ENCODE measurements at places on chromosomes 2 and 18.

DNA sequence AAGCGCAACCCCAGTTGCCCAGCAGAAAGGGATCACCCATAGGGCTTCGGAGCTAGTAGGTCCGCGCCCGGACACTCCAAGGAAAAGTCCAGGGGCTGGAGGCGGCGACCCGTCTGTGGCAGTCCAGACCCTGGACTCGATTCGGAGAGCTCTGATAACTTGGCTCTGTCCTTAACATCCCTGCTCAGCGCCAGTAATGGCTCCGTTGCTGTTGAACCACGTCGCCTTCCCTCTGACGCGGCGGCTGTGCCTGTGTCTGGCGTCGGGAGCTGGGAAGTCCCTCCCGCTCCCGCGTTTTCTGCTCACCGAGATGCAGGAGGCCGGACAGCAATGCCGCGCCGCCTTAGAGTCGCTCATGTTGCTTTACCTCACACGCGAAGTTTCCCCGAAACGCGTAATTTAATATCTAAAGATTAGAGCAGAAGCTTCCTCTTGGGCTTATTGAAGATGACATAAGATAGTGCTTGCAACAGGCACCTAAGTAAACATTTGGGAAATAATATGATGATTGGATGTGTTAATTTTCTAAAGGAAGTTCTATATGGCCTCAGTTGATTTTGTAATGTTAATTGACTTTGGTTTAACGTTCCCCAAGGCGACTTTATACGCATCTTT, 1.3 kb upstream of the ZBTB14 start:
- peak; percentile 82 for DNase-seq

- DNase-seq = no peak
Observed at GRCh38 chr18:7395566-7395965, 164.7 kb downstream of the LRRC30 start.

- DNase-seq = no peak
Observed at GRCh38 chr18:65822826-65823225, 72.0 kb downstream of the CDH7 start.

DNA sequence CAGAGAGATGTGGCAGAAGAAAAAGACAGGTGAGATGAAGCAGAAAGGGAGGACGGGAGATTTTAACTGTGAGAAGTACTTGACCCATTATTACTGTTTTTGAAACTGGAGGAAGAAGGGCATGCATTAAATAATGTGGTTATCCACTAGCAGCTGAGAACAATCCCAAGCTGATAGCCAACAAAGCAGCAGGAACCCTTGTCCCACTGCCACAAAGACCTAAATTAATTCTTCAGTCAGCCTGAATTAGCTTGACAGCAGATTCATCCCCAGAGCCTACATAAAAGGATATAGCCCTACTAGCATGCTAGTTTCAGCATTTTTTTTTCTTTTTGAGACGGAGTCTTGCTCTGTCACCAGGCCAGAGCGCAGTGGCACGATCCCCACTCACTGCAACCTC, 19.5 kb upstream of the REG3A start:
- DNase-seq = no peak

DNA sequence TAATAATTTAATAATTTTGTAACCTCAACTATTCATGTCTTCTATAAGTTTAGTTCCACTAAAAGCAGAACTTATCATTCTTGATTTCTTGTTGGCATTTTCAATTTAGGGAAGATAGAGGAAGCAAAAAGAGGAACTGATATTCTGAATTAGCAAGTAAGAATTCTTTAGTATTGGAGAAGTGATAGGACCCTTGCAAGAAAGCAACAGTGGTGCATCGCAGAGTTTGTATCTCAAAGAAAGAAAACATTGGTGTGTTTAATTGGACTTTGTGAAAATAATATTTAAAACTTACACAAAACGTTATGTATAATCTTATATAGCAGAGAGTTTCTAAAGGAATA, 36.5 kb upstream of the TNFRSF11A start:
- DNase-seq = no peak

GRCh38 chr2:38534746-38535403, 67.9 kb downstream of the HNRNPLL start:
- DNase-seq = no peak

DNA sequence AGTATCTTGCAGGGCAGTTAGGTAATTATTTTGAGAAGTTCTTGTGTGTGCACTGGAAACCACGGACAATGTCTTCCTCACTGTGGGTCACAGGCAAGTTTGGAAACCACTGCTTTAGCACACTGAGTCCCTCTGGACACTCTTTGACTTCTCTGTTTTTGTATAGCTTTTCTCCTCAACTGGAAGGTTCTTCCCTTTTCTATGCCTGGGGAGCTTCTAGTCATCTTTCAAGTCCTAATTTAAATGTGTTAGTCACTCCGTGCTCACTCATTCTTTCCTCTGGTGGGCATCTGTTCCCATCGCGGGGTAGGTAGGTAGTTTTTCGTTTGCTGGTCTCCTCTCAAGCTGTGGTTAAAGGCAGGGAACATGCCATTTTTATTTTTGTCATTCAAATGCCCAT, 32.1 kb downstream of the E2F6 start:
- DNase-seq = no peak

GRCh38 chr2:69013142-69013839, at the start of gene ANTXR1:
ANTXR1 (plus strand) TSS chr2:69013179; CDS start chr2:69013500, 321 bp downstream.
- peak; percentile 58 for DNase-seq

DNA sequence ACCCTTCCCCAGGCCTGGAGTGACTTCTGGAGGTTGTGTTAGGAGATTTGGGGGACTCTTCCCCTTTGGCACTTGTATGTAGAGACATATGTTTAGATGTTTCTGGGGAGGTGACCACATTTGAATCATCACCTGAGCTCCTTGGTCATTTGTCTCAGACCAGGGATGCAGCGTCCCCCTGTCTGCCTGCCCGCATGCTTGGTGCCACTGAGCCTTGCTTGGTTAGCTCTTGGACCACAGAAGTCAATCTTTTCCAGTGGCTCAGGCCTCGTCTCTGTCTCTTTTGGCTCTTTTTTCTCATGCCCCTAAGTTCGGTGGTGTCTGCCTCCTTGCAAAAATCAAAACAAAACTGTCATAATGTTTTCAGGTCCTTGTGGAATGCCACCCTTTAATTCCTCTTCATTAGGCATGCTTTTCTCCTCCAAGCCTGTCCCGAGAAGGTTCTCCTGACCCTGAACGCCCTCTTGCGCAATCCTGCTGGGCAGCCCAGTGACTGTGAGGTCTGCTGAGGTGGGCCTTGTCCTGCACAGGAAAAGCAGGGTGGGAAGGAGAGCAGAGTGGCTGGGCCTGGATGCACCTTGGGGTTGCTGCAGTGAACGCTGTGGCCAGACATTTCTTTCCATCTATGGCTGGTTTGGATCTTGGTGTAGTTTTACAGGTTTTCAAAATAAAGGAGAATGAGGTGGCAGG, 24.9 kb downstream of the GLI2 start:
- no peak for DNase-seq

DNA sequence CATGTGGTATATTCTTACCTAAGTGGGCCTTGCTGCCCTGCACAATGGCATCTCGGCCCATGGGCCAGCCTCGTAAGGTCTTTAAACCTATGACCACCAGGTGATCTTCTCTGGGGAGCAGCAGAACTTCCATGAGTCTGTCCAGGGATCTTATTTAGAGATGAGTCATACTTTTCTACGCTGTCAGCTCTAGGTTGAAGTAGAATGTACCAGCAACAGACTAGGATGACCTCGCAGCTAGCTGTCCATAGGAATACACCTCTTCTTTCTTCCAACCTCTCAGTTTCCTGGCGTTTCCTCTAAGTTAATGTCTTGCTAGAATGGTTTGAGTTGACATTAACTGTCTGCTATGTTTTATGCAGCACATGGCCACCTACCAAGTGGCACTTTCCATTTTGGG, 15.6 kb upstream of the CXCR4 start:
- no peak for DNase-seq

- no peak for DNase-seq
Observed at GRCh38 chr2:101830555-101830954, 133.0 kb downstream of the MAP4K4 start.

GRCh38 chr2:68689553-68690537, 44.8 kb upstream of the ARHGAP25 start:
- no peak for DNase-seq

GRCh38 chr18:44687421-44687820, 6.7 kb downstream of the SETBP1 start:
- DNase-seq = no peak

- DNase-seq = no peak
Observed at GRCh38 chr2:77512507-77512906, 9.7 kb downstream of the LRRTM4 start.

DNA sequence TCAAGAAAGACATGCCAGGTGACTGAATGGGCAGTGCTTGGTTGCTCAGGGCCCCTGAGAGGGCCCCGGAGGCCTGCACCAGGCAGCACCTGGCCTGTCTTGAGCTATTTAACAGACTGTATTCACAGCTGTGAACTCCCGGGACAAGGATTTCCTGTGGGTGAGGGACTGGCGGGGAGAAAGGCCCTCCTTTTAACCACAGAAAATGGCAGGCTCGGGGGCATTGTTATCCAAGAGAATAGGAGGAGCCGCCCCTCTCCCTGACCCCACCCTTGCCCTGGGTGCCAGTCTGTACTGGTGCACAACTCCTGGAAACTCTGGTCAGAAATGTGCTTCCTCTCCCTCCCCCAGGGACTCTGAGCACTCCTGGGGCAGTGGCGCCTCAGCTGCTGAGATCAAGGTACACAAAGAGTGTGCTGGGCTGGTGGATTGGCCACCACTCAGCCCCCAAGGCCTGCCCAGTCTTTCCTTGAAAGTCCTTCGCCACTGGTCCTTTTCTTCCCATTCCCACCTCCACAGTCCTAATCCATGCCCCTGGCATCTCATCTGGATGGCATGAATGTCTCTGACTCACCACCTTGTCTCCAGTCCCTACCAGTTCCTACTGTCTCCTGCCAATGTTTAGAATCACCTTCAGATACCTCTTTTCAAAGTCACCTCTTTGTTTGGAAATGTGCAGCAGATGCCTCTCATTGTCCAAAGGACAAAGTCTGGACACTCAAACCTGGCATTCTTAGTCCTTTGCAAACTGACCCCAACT, 19.6 kb upstream of the EPAS1 start:
- no peak for DNase-seq

- no peak for DNase-seq
Observed at GRCh38 chr2:197137231-197137630, 173.3 kb downstream of the ANKRD44 start.

DNA sequence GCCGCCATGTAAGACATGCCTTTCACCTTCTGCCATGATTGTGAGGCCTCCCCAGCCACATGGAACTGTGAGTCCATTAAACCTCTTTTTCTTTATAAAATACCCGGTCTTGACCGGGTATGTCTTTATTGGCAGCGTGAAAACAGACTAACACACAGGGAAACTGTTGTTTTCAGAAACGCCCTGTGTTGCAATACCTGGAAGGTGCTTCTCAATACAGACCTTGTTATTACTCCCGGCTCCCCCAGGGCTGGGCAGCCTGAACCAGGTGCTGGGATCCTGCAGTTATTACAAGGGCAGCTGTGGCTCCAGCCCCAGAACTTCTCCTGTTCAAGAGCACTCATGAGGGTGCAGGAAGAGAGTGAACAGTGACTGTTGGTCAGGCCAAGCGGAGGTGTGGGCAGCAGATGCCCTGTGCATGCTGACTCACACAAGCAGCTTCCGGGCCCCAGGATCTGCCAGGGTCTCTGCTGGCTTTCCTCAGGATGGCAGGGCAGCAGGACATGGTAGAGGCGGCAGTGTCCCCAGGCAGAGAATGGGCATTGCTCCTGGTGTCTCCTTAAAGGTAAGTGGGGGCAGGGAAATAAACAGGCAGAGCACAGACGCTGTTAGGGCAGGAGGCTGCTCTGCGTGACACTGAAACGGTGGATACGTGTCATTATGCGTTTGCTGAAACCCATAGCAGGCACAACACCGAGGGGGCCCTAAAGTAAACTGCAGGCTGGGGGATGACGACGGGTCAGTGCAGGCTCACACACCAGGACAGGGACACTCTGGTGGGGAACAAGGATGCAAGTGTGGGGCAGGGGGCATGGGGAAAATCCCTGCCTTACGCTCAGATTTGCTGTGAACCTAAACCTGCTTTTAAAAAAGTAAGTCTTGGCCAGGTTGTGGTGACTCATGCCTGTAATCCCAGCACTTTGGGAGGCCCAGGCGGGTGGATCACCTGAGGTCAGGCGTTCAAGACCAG, 89.1 kb downstream of the NDUFA10 start:
- DNase-seq = no peak

DNA sequence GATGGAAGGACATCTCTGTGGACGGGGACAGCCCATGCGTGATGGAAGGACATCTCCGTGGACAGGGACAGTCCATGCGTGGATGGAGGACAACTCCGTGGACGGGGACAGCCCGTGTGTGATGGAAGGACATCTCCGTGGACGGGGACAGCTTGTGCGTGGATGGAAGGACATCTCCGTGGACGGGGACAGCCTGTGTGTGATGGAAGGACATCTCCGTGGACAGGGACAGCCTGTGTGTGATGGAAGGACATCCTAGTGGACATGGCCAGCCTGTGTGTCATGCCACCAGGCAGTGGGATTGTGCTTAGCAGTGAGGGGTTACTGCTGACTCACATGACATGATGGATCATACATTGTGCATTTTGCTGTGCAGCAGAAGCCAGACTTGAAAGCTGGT, 30.0 kb upstream of the NFATC1 start:
- DNase-seq = no peak

- DNase-seq = no peak
Observed at GRCh38 chr2:20539776-20540586, 93.1 kb downstream of the RHOB start.

DNA sequence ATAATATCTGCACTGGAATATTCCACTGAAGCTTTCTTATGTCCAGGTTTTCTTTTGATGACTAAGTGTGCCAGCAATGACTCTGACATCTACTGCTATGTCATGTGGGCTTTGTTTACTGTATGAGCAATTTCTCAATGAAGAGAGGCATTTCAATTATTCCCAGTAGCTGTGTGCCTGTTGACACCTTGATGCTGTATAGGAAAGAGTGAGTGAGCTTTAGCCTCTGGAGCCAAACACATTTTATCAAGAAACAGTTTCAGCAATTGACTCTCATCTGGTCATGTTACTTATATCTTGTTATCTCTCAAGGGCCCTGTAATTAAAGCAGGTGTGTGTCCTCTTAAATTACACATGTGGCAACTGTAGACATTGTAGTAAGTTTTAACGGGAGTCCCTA, 493.2 kb upstream of the FANCL start:
- no peak for DNase-seq

GRCh38 chr2:43939695-43940256, 56.0 kb downstream of the LRPPRC start:
- no peak for DNase-seq
